Putamen (tissue), 1 donor: ENCODE measurements at places on chromosomes 7 and 10.

DNA sequence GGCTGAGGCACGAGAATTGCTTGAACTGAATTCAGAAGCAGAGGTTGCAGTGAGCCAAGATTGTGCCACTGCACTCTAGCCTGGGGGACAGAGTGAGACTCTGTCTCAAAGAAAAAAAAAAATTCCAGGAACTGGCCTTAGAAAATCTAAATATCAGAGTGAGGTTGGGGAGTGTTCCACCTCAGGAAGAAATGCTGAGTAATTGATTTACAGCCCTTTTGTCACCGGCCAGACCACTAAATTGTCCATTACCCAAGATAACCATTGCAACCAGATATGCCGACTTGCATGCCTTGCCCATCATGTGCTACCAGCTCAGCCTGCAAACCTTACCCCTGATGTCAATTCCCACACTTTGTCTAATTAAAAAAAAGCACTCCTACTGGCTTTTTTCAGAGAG, 42.4 kb downstream of the CRCP start:
- DNase-seq: no peak

GRCh38 chr10:108445746-108446145, 1281.2 kb upstream of the SORCS1 start:
- no peak for DNase-seq

DNA sequence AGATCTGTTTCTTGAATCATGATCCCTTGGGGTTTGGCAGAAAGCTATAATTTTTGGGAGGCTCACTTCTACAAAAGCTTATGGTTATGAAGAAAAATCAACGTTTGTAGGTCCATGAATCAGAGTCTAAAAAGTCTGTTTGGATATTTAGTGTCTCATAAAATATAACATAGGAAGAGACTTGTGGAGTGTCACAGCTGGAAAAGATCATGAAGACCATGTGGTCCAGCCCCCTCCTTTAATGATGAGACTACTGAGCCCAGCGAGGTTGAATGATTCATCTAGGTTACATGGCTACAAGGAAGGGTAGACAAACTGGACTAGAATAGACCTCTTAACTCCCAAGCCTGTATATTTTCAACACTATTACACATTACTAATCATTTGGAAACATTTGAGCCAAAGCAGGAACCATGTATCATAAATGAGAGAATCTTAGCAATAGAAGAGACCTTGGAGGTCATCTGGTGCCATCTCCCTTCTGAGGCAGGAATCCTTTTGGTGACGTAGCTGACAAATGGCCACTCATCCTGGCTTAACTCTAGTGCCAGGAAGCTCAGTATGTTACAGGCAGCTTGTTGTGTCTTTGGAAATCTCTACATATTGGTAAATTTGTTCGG, 152.5 kb downstream of the CREB5 start:
- no peak for DNase-seq

DNA sequence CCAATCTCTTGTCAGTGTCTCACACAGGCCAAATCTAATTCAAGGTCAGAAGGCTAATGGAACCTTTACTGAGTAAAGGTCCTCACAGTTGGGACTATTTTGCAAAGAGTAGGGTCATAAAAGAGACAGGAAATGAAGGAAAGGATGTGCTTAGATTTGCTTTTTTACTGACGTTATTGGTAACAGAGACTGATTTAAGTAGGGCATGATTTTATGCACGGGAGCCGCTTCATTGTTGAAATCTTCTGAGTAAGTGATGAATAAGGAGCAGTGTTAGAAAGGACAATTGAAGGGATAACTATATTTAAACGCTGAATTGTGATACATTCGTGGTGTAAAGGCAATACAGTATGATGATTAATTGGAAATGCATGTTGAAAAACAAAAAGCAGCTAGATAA, 261.5 kb downstream of the MALRD1 start:
- no peak for DNase-seq

GRCh38 chr7:47581804-47582763, at the start of gene TNS3:
Gene TNS3, minus strand, starts transcription at chr7:47582111. Its CDS starts 142,475 bp downstream, at chr7:47439636.
- no peak for DNase-seq

DNA sequence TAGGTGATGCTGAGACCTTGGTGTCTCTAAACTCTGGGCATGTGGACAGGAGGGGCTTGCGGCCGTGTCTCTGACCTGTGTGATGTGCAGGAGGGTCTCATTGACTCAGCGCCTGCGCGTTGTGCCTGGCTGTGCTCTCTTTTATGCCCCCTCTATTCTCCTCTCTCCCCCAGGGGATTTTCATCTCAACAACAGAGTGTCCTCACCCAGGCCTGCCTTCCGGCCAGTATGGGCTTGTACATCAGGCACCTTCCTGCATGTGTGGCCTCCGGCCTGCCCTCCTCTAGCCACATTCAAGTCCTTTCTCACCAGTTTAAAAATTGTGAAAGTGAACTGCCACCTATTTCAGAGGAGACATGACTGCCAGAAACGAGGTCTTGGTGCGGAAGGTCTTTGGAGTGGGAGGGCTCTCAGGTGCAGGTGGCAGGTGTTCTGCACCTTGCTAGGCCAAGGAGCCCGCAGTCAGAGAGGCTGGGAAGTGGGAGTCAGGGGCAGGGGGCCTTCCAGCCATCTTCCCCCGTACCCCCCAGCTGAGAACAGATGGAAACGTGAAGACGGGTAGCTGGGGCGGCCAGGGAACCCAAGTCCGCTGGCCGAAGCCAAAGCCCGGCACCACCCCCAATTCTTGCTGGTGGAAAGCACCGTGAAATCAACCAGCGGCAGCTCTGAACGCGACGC, 531 bp upstream of the INTS15 start:
- DNase-seq: no peak

- DNase-seq: no peak
These were observed 7.4 kb downstream of the PRKRIP1 start for GRCh38 chr7:102403563-102403962.

DNA sequence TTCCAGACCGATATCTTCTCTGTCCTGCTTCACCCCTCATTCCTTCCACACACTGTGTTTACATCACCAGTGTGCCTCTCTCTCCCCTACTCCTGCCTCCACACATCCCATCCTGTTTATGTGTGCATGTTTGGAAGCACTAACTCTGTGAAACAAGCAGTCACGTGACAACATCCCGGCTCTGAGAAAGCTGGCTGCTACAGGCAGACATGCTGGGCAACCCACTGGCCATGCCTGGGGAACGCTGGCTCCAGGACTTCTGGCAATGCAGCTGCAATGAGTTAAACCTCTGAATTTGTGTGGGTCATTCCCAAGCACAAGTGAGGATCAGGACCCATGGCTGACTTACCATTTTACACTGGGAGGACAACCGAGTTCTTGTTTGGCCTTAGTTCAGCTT, 74.0 kb downstream of the WNT2 start:
- DNase-seq: no peak

DNA sequence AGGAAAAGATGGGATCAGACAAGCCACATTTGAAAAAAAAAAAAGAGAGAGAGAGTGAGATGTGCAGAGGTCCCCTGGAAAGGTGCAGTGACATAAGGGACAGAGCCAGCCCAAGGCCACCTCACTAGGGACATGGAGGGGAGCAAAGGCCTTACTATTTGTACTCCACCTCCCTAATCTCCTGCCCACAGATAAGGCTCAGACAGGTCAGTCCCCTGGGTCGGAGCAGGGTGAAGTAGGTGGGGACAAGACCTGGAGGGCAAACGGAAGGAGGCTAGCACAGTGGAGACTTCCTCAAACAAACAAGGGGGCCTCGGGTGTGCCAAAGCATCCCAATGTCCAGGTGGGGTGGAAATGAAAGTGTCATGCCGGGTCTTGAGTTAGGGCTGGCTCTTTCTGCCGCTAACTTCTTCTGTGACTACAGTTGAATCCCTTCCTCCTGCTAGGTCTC, 7.0 kb downstream of the PRF1 start:
- no peak for DNase-seq

- DNase-seq: no peak
These were observed 7.1 kb downstream of the KIF5B start for GRCh38 chr10:32049113-32049512.

GRCh38 chr10:29709484-29710002, 74.8 kb upstream of the SVIL start:
- no peak for DNase-seq

DNA sequence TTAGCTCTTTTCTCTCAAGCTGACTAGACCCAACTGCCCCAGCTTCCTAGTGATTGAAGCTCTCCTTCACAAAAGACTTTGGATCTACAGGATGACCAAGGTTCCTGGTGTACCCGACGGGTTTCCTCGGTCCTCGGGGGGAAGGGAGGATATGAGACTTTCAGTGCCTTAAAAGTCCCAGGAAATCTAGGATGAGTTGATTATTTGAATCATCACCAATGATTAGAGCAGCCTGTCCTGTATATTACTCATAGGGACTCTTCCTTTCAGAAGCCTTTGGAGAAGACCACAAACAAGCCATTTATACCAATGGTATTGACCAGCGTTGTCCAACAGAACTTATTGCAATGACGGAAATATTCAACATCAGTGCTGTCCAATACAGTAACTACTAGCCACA, 6.1 kb upstream of the ACTA2 start:
- DNase-seq: no peak

DNA sequence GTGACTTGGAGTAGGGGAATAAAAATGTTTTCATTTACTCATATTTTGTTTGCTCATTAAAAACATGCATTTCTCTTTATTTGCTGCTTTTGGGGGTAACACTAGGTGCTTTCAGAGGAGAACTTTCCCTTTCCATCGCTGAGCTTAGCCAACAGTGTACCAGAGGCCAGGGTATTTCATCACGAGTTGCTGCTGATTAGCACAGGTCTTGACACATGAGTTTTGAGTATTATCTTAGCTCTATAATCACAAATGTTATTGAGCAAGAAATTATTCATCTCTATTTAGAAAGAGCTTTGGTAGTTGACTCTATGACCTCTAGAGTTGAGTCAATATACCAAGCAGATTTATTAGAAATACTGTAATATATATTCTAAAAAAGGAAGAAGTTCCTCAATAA, 375.9 kb downstream of the NXPH1 start:
- DNase-seq: no peak

GRCh38 chr7:45682836-45683555, 108.8 kb downstream of the ADCY1 start:
- peak; percentile 58 for DNase-seq

DNA sequence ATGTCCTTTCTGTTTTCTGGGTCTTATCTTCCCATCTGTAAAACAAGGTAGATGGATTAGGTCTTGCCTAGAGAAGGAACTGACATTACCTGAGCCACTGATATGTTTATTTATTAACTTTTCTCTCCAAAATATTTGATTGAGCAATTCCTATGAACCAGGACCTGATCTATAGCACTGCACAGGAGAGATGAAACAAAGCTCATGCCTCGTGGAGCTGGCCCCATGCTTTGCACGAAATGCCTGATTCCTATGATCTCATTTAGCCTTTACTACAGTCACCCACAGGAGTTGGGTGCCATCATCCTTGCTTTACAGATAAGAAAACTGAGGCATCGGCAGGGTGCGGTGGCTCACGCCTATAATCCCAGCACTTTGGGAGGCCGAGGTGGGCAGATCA, 48.2 kb upstream of the ZMIZ1 start:
- no peak for DNase-seq

DNA sequence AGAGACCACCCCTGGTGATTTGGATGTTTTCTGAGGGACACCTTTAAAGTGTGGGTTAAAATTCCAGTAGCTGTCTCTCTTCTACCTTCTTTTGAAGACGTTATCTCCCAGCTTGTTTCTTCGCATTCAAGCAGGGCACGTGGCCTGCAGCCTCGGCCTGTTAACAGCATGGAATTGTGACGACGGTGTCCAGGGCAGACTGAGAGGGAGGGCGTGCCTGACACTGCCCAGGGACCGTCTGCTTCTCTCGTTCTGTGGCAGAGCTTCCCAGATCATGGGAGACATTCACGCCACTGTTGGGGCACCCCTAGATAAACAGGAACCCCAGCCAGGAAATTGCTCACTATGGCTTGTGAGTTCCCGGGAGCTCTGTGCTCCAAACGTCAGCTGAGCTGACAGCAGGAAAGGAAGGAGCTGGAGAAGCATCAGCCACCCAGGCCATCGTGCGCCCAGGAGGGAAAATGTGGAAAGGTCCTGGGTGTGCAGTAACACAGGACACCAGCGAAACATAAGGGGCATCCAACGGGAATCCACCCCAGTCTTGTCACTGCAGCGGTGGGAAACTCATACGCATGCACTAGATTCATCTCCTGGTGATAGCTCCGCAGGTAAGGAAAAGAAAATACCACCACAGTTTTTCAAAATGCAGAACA, 41.1 kb upstream of the RBM33 start:
- DNase-seq: no peak

GRCh38 chr7:100539436-100540006, 518 bp downstream of the AGFG2 start:
- no peak for DNase-seq

GRCh38 chr10:25815999-25816768, 117.8 kb upstream of the MYO3A start:
- DNase-seq: no peak

DNA sequence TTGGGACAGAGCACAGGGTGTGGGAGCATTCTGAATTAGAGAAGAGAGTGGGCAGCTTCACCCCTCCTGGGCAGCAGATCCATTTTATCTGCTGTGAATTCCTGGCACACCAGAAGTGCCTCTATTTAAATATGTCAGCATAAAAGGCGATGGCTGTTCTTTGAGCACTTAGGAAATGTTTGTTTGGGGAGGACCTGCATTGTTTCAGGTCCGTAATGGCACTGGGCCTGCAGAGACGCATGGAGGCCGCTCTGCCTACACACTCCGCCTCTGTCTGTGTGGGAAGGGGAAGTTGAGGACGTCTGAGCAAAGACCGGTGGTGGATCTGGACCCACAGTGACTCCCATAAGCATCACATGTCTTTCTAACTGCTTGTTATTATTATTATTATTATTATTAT, 253.2 kb downstream of the CAMK1D start:
- DNase-seq: no peak

GRCh38 chr10:10516346-10517130, 501.1 kb upstream of the CELF2 start:
- DNase-seq: no peak

DNA sequence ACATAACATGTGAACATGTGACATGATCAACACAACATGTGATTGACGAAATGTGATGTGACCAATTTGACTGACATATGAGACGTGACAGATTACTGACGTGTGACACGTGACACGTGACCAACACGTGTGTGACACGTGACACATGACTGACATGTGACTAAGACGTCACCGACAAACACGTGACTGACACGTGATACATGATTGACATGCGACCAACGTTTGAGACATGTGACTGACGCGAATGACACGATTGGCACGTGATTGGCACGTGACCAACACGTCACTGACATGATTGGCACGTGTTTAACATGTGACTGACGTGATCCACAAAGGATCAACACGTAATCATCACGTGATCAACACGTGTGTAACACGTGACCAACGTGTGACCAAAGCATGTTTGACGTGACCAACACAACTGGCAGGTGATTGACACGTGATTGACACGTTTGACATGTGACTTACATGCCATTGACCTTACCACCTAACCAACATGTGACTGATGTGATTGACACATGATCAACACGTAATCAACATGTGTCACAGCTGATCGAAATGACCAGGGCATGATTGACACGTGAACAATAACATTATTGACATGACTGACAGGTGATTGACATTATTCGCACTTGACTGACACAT, 23.7 kb downstream of the CRPPA start:
- DNase-seq: no peak

- no peak for DNase-seq
These were observed 156.8 kb downstream of the FZD1 start for GRCh38 chr7:91421018-91421417.

GRCh38 chr7:87735360-87735759, 107.2 kb downstream of the RUNDC3B start:
- DNase-seq: no peak
